ENCODE measurements at places on chromosomes 2 and 18.

DNA sequence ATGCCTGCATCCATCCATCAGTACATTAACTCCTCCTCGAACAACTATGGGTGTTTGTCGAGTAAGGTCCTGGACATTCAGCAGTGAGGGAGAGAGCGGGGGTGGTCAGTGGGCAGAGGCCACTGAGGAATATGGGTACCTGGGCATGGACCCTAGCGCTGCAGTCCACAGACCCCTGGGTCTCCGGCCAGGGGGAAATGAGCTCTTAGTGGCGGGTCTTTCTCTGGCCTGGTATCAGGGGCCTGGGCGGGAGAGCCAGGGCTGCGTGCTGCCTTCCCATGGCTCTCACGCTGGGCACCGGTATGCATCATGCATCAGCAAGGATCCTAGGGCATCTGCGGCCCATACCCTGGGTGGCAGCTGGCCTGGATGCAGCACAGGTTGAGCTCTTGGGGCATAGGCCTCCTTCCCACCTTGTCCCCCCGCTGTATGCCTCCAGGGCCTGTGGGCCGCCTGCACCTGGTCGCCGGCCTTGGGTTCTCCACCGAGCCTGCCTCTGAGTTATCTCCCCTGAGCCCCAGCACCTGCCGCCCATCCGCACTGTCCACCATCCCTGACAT lies 1.3 kb upstream of the MOCOS start:
- DNase-seq, result no peak

GRCh38 chr2:158214431-158214830 lies 112.8 kb downstream of the UPP2 start:
- peak; percentile 85 for DNase-seq

DNA sequence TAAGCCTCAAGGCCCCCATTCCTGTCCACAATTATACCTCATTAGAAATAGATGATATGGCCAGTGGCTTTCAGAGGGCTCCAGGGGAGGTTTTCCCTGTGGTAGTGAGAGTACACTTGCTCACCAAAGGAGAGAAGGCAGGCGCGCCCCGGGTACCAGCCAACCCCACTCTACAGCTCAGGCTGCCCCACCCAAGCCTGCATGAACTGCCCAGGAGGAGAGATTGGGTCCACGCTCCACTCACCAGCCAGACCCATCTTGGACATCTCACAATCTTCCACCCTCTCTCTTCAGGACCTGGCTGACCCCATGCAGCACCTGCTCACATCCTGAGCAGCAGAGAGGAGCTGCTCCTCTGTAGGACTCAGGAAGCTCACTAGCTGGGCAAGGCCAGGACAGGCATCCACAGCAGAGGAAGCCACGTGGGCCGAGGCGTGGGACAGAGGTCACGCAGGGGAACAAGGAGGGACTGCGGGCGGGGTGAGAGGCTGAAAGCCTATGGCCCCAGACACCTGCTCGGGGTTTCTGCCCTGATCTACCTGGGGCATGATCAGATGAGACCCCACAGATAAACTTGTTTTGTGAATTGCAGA lies 53.9 kb upstream of the GLI2 start:
- no peak for DNase-seq

DNA sequence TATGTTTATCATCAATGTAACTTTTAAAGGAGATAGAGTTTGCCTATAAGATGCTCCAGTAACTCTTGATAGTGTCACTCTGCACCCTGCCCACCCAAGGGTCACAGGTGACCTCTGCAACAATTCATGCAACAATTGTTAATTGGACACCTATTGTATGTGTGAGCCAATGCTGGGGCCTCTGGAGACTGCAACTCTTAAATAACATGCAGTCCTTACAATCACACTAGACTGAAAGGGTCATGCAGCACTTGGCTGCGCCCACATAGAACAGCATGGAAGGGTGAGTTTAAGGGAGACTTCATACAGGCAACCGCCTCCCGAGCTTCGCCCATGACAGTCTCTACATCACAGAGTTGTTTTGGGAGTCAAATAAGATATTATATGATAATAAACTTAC lies 137.1 kb upstream of the TWIST2 start:
- no peak for DNase-seq

DNA sequence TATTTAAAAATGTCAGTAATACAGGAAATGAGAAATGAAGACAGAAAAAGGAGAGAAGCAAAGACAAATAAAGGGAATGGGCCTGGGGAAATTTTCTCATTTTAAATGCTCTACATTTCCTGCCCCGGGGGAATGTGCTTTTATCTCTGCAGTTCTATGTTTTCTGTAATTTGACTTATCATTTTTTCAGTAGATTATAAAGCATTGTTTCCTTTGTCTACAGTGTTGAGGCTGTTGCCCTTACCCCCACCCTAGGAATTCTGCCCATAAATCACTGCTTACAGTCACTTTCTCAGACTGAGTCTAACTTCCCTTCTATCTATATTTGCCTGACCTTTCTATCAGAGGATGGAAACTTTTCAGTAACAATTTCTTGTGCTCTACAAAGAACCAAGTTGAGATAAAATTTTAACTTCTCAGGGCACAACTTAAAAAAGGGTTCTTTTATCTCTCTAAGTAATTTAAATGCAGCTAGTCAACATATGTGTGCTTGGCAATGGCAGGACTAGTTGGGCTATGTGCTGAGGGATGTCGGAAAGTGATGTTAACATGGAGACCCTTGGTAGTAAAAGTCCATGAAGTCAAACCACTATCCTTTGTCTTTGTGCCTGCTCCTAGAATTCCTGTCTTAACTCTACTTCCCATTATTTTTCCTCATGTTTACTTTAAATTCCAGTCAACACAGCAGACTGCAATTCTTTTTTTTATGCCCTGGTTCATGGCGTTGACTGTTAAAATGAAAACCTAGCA lies 146.5 kb upstream of the MMADHC start:
- no peak for DNase-seq

GRCh38 chr18:32019251-32019948 lies 775 bp downstream of the RNF125 start:
- DNase-seq, result peak; percentile 69

DNA sequence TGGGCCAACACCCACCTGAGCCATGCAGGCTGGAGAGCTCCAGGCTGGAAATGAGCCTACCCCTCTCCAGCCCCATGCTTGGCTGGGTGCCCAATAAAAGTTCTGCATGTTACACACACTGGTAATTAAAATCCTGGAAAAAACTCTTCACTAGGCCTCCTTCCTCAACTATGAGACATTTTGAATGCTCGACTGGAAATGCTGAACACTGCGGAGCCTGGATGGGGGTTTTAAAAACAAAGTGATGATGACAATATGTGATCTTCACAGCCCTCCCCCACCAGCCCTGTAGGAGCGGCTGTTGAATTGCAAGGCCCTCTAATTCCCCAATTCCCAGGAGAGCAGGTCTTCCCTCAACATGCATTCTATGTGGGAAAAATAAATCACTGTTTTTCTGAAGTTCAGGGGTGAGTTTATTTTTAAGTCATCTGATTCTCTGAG lies 179.2 kb downstream of the TTC32 start:
- no peak for DNase-seq
